ENCODE measurements at places on chromosomes 7 and 10.

GRCh38 chr7:142808461-142808801, 37.7 kb downstream of the PRSS2 start:
- no peak for DNase-seq

- DNase-seq = no peak
Observed at GRCh38 chr7:140534743-140535142, 55.4 kb upstream of the MKRN1 start.

DNA sequence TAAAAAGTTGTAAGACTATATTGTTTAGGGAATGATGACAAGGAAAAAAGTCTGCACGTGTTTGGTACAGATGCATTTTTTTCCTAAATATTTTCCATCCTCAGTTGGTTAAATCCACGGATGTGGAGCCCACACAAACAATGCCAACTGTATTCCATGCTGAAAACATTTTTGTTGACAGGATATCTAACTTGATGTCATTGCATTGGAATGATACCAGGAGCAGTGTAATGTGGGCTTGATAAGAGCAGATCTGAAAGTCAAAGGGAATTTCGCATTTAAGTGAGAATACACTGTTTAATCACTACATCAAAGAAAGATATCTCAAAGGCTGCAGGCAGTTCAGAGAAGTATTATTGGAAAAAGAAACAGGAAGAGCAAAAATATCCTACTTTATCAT, 49.5 kb upstream of the TMEM140 start:
- no peak for DNase-seq

DNA sequence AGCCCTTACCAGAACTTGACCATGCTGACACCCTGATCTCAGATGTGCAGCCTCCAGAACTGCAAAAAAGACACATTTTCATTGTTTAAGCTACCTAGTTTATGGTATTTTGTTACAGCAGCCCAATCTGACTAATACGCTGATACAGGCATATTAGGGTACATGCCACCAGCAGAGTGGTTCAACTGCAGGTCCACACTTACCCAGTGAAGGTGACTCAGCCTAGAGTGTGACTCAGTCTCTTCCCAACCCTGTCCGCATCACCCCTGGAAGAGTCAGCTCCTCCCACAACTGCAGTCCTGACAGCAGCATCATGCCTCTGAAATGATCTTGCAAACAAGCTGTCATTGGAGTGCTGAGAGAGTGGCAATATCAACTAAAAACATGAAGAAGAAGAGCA, 30.8 kb upstream of the GOT1 start:
- no peak for DNase-seq

GRCh38 chr10:5614155-5614721, 52.2 kb downstream of the ASB13 start:
- DNase-seq = no peak

- peak; percentile 75 for DNase-seq
Observed at GRCh38 chr7:148527717-148528168, 62.8 kb upstream of the C7orf33 start.

DNA sequence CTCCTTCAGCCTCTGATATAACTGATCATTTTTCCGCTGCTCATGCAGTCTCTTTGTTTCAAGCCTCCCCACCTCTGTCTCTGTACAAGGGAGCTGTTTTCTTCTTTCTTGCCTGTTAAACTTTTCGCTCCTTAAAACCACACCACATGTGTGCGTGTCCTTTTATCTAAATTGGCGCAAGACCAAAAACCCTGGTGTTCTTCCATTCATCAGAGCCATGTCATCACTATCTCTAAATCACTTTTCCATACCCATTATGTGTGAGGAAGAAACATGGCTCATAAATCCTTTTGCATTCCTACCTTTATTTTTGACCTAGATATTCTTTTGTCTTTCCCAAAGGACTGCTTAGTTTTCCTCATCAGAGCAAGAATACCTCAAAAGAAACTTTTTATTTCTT, 239.0 kb upstream of the IMMP2L start:
- DNase-seq = no peak

DNA sequence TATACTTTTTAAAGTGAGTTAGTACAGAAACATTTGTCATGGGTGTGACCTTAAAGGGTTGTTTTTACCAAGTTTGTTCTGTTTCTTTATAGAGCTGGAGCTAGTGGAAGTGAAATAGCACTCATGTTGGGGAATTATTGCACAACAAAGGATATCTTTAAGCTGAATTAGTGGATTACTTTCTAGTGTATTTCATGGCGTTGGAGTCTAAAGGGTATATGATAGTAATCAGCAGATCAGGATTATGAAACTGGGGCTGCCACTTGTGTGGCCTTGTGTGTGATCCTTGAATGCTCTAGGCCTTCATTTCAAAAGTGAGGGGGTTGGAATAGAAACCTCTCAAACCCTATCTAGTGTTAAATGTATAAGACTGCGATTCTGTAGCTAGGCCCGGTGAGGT, 123.6 kb downstream of the LYZL1 start:
- DNase-seq = no peak

DNA sequence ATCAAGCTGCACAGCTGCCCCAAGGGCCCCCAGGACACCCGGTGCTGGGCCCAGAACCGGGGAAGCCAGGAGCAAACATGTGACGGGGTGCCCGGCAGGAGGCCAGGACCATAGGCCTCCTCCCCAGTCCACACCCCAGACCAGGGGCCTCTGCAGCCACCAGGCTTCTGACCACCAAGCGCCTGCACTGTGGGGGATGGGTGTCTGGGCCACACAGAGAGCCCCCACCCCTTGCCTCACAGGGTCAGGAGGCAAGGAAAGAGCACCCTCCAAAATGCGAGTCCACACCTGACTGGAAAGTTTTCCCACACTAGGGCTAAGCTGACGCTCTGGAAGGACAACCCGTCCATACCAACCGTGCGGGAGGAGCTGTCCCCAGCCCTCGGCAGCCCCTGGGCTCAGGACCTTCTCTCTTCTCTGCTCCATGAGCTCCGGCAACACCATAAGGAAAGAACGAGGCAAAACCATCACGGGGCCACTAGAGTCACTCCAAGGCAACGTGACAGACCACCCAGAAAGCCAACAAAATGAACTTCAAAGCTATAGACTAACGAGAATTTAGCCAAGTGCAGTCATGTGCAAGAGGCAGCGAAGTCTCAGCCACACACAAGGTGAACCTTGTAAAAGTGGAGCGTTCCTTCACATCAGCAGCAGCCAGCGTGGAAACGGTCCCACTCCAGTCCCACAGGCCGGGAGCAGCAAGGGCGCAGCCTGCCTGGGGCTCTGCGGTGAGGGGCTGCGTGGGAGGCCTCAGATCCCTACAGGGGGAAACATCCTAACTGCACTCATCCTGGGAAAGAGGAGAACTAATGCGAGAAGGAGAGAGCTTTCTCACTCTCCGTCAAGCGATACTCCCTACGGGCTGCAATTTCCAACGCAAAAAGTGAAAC, 5.1 kb downstream of the STK32C start:
- DNase-seq = no peak

DNA sequence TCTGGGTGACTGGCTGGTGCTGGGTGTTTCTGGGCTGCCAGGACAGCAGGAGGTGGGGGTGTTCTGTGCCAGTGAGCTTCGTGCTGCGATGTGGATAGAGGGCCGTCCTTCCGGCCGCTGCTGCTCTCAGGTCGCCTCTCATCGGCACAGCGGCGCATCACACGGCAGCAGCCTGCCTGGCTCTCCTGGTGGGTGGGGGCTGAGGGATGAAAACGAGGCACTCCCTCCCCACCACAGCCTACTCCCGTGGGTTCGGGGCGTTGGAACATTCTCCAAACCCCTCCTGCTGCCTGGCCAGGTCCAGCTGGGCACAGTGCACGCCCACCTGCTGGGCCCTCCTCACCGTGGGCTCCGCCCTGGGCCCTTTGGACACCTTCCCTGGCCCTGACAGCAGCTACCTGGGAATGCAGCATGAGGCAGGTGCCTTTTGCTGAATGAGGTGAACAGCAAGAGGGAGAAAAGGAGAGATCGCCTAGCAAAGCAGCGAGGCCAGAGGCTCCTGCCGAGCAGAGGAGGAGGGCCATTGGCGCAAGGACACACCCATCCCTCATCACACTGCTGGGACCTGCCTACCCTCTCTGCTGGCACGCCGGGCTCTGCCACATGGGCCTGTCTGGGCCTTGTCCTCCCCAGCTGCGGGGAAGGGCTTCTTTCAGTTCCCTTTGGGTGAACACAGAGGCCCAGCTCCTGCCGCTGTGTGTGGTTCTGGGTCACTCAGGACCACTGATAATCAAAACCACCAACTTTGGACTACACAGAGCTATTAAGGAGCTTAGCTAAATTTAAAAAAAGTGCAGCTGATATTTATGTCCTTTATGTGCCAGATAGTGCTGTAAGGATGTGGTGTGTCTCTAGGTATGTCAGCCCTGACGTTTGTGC, 33.4 kb downstream of the INPP5A start:
- DNase-seq = no peak

DNA sequence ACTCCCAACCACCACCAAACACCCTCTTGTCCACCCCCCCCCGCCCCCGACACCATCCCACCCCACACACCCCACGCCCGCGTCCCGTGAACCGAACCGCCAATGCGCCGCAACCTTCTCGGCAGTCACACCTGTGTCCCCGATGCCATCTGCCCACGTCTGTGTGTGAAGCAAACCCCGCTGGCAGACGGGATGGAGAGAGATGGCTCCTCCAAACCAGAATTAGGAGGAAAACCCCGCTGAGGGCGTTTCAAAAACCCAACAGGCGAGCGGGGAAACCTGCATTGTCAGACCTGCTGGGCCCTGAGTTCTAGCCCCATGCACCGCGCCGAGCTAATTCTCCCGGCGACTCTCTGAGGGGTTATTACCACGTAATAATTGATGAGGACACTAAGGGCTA, 28.6 kb upstream of the KCNK18 start:
- DNase-seq = no peak

DNA sequence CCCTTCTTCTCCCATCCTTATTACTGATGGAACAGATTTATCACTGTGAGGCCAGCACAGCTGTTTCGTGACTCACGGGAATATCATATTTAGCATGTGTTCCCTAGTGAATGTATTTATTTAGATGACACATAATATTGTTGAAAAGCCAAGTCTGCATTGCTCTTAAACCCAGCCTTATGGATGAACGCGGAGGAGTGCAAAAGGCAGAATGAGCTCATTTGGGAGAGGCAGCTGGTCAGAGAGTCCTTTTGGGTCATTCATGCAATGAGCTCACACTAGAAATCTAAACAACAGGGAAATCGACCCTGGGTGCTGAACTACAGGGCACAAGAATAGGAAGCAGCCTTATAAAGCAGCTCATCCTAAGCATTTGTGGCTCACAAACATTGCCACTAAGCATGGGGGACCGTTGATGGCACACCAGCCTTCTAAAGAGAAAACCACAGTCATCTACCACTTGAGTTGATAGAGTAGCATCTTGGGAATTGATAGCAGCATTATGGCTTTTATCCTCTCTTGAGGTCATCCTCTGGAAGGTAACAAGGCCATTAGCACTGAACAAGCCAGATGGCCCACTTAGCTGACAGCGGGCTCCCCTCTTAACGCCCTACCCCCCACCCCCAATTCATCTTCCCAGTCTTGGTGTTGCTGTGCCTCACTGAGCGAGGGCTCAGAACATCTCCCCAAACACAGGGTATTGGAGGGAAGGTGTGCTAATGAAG, 32.9 kb upstream of the SDK1 start:
- no peak for DNase-seq

- DNase-seq = no peak
Observed at GRCh38 chr10:61655335-61655851, 7.3 kb upstream of the CABCOCO1 start.

- DNase-seq = peak; percentile 24
Observed at GRCh38 chr7:128830231-128831177, at the start of gene FLNC. FLNC (plus strand) TSS chr7:128830406; CDS start chr7:128830638, 232 bp downstream.

GRCh38 chr7:95901006-95901405, 128.7 kb downstream of the DYNC1I1 start:
- DNase-seq = no peak

DNA sequence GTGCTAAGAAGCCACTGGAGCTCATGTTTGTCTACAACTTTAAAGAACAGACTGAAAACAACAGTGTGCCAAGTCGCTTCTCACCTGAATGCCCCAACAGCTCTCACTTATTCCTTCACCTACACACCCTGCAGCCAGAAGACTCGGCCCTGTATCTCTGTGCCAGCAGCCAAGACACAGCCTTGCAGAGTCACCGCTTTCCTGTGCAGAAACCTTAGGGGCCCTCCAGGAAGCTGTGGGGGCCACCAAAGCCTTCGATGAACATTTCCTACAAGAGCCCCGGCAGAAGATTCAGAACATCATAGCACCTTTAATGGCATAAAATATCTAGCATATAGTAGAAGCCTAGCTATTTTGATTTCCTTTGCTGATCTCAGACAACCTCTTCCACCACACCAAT, 88.0 kb upstream of the PRSS58 start:
- DNase-seq = no peak

DNA sequence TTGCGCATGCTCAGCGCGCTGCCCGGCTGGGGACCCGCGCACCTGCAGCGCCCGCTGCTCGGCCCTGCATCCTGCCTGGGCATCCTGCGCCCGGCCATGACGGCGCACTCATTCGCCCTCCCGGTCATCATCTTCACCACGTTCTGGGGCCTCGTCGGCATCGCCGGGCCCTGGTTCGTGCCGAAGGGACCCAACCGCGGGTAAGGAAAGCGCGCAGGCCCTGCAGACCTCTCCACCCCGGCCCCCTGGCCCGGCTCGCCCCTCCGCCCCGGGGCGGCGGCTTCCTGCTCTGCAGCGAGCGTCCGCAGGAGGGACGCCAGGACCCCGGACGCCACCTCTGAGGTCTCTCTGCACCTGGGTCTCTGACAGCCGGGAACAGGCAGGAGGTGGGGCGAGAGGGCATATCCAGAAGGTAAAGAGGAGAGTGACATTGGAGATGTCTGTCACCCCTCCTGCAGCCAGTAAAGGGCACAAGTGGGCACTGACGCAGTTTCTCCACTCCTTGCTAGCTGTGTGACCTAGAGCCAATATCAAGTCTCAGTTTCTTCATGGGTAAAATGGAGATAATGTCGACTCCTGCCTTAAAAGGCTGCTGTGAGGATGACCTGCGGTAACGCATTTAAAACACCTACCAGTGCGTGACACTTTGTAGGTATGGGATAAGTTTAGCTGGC, 338 bp downstream of the ATP6V0E2 start:
- DNase-seq = no peak

DNA sequence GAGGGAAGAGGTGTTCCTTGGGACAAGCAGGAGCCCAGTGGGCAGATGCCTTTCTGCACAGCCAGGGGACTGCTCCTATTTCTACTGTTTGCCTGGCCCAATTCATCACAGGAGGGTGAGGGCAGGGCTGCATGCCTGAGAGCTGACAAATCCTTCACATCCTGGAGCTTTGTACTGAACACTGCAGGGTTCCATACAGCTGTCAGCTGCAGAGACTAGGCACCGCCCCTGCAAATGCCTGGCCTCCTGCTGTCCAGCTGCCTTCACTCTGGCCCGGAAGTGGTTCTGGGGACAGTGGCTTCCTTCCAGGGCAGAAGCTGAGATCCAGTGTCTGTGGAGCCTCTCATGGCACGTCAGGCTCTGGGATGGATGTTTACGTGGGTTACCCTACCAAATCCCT, 470.7 kb downstream of the DNAJB6 start:
- DNase-seq = no peak

GRCh38 chr10:86393862-86394455, 27.4 kb upstream of the GRID1 start:
- DNase-seq = no peak

GRCh38 chr10:103990121-103990520, 23.2 kb downstream of the SLK start:
- DNase-seq = no peak

Data from CD4-positive, alpha-beta memory T cell (primary cell).